Activated T-helper 9 cell treated with anti-CD3 and anti-CD28 coated beads, Interleukin-2, amount 50 U/mL, for 16 hours (primary cell): ENCODE measurements at places on chromosomes 4 and X.

DNA sequence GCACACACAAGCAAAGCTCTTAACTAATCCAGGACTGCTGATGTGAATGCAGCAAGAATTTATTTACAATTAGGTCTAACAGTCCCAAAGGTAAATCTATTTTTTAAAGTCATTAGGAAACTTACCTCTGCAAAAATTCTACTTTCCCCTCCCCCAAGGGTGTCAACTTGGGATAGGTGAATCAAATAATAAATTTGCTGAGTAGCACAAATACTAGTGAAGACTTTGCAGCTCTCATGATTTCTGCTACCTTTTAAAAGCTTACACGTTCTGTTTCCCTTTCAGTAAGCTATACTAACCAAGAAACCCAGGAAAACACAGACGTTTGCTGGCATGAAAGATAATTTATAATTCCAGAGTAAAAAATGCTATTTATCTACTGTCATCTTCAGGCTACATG is 296.6 kb upstream of the SLC7A11 start:
- no peak for DNase-seq

GRCh38 chr4:167415461-167415860 is 181.2 kb upstream of the SPOCK3 start:
- no peak for DNase-seq

- DNase-seq = no peak
Observed at GRCh38 chr4:114093221-114093715, 113.8 kb upstream of the ARSJ start.

DNA sequence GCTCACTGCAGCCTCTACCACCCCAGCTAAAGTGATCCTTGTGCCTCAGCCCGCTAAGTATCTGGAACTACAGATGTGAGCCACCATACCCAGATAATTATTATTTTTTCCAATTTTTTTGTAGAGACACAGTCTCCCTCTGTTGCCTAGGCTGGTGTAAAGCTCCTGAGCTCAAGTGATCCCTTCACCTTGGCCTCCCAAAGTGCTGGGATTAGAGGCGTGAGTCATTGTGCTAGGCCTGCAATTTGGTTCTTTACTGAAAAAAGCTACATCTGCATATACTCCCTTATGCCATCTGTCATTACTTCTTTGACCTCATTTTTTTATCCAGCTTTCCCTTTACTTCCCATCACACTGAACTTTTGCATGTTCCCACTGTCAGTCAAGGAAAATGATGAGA is 2012.4 kb upstream of the IGFBP7 start:
- no peak for DNase-seq

DNA sequence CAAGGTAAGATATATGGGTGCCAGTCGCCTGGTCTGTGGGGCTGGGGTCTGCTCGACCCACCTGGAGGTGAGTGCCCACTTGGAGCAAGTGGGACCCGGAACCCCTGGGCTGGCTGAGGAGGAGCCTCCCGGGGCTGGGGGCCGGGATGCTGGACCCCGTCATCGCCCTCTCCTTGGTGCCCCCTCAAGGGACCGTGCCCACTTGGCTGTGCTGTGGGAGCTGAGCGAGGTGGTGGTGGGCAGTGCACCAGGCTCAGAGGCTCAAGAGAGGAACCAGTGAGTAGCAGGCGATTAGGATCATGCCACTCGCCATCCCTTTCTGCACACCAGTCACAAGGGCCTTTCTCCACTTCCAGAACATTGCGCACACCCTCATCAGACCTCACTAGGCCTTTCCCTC is 203.8 kb upstream of the PSAPL1 start:
- DNase-seq = no peak

- DNase-seq = no peak
Observed at GRCh38 chr4:19386786-19387185, 864.9 kb upstream of the SLIT2 start.

GRCh38 chrX:153640736-153641575 is 6.0 kb upstream of the DUSP9 start:
- DNase-seq = no peak

- peak; percentile 16 for DNase-seq
Observed at GRCh38 chr4:88522702-88523324, 763 bp downstream of the PYURF start.

GRCh38 chr4:149706942-149707341 is 108.7 kb downstream of the IQCM start:
- no peak for DNase-seq

DNA sequence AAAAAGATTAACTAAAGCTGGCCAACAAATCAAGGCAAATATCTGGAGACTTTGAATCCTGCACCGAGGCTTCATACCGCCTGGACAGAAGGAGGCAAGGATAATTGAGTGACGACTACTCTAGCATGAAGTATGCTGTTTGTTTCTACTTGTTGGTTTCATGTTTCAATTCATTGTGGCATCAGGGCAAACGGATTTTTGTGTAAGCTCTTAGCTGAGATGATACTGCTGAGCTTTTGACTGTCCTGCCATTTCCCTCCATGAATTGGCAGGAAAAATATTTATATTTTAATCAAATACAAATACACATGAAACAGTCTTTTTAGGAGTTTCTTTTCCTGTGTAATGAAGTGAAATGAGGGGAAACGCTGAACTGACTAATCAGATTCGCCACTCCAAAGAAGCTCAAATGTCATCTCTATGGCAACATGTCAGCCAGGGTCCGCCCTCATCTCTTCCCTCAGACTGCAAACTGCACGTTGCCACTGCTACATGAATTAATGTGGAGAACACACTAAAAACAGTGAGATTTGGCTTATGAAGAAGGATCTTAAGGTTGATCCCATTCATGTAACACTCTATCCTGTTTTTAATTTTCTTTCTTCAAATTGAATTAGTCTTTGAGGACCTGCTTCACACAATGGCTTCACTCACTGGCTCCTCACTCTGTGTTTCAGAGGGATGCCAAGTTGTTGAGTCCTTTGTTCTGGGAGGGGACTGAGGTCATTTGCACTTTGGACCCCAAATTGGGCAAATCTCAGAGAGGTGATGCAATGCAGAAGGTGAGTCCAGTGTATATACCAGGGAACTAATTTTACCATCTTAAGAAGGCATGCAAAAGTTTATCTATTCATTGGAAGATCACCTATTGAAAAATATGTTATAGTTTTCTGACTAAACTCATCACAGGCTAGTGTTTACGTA is 149.6 kb upstream of the MID1 start:
- DNase-seq = no peak

DNA sequence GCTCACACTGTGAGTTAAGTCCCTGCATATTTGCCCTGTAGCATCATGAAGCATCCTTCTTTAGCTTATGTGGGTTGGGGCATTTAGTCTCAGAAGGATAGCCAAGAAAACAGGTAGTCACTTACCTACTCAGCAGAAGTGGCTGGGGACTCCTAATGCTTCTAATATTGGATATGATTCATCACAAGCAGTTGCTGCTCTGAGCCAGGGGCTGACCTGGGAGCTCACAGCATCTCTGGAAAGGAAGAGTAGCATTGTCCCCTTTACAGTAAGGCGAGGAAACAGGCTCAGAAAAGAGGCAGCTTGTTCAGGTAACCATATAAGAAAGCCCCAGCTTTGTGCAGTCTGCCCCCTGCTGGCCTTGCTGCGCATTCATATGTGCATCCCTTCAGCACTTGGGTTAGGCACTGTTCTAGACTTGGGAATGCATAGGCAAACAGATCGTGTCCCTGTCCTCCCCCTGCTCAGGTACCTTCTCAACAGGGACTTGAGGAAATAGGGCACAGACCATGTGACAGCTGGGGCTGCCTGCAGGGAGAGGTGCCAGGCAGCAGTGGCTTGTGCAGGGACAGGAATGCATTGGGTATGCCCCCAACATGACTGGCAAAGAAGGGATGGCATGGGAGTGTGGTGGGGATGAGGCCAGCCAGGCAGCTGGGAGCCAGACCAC is 35.7 kb upstream of the TBC1D14 start:
- DNase-seq = peak; percentile 72

DNA sequence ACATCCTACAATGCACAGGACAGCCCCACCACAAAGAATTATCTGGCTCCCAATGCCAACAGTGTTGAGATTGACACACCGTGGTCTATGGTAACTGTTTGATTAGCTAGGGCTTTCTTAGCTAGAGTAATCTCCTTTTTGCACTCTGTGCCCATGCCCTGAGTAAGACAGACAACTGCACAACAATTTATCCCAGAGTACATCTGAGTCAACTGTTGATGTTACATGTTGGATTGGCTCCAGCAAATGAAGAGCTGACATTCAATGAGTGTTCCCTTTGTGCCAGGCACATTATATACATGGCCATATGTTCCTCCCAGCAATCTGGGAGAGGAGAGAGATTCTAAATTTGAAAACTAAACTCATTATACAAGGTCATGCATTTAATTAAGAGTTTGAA is 3.9 kb upstream of the FAM9C start:
- no peak for DNase-seq

GRCh38 chr4:41485041-41485440 is 52.9 kb upstream of the LIMCH1 start:
- no peak for DNase-seq

DNA sequence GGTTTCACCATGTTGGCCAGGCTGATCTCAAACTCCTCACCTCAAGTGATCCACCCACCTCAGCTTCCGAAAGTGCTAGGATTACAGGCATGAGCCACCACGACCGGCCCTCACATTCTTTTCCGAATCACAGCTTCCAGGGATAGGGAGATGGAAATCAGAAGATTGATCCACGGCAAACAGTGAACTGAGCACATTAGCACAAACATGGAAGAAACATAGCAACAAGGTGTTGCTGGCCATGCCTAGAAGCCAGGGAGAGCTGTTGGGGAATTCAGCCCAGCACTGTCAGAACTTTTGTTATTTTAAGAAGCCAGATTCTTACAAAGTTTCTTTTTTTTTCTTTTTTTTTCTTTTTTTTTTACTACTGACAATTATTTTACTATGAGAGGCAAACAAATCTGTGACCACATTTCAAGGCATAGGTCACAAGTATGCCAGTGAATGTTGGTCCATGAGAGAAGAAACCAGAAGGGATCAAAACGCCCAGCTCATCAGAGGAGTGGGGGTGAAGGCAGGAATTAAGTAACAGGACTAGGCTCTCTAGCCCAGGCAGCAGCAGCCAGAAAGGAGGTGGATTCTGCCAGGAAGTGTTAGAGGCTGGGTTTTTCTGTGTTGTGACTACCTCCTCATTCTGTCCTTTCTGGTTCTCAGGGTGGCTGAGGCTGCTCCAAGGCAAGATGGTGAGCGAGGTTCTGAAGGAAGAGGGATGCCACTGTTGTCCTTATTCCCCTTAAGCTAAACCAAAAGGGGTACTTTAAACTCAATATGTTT is 44.1 kb downstream of the TEC start:
- DNase-seq = no peak

DNA sequence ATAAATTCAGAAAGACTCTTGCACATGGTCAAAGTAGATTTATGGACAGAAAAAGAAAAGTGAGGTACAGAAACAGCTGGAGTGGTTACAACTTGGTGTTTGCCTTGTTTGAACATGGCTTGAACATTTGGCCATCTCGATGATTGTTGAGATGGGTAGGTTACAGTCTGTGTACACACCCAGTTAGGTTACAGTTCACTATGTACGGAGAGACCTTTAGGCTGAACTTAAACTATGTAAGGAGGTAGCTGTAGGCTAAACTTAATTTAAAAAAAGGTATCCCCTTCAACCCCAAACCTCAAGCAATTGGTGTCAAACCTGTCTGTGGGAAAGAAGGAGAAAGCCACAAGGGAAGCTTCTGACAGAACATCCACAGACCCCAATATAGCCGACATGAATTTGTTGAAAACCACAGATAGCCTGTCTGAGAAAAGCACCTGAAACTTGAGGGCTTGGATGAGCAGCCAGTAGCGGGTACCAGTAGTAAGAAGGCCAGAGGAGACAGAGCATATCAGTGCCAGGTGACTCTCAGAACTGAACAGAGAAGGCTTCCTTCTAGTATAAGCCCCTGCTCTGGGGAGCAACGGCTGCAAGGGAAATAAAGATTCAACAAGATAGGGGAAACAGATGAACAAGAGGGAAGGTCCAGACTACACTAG is 247.9 kb upstream of the GALNTL6 start:
- DNase-seq = no peak

DNA sequence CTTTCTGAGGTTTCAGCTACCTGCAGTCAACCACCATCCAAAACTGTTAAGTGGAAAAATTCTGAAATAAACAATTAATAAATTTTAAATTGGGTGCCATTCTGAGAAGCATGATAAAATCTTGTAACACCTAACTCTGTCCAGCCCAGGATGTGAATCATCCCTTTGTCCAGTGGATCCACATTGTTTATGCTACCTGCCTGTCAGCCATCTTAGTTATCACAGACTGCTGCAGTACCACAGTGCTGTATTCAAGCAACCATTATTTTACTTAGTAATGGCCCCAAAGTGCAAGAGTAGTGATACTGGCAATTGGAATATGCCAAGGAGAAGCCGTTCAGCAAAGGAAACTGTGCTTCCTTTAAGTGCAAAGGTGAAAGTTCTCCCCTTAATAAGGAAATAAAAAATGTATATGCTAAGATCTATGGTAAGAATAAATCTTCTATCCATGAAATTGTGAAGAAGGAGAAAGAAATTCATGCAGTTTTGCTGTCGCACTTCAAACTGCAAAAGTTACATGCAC is 20.6 kb downstream of the CAMK2D start:
- DNase-seq = no peak

GRCh38 chrX:2423282-2423681 is 77.5 kb downstream of the DHRSX start:
- no peak for DNase-seq

DNA sequence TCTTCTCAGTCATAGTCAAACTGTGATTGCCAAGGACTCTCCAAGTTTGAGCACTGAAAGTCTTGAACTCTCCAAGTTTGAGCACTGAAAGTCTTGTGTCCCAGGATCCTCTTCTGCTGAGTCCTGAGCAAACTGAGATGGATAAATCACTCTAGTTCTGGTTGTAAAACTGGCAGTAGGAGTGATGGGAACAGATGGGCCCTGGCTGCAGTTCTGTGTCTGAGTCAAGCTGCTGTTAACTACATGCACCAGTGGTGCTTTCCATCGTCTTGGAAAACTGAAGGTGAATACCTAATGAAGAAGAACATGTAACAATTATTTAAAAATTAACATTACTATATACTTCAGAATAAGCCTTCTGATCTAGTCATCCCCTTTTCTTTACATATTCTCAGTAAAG is 27.6 kb upstream of the KCNIP4 start:
- no peak for DNase-seq

GRCh38 chrX:3360881-3361280 is 14.4 kb upstream of the MXRA5 start:
- DNase-seq = no peak

DNA sequence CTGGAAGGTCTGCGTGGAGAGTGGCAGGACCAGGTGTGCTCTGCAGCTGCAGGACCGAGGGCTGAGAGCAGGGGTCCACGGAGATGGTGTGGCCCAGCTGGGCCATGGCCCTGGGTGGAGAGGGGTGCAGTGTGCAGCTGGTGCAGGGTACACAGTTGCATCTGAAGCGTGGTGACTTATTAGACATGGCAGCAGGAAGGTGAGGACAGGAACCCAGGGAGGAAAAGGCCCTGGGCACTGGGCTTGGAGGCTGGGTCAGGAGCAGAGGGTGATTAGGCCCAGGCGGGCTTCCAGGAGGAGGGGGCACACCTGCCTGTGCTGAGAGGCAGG is 214.6 kb upstream of the PSAPL1 start:
- no peak for DNase-seq
